ENCODE measurements at places on chromosomes 7 and 10.

- DNase-seq: no peak
Observed at GRCh38 chr7:70595755-70596597, 536.0 kb upstream of the GALNT17 start.

DNA sequence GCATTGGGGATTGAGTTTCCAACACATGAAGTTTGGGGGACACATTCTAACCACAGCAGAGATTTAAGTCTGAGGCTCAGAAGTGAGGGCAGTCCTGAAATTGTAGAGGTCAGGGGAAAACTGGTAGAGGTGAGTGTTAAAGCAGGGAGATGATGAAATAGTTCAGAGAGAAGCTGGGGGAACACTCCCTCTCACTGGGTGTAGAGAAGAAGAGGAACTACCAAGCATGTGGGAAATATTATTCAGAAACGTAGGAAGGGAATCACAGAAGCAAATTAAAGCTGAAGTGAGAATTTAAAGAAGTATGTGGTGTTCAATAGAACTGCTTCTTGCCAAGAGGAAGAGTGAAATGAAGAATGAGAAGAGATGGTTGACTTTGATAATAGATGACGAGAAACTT is 121.5 kb upstream of the FAM3C start:
- no peak for DNase-seq

DNA sequence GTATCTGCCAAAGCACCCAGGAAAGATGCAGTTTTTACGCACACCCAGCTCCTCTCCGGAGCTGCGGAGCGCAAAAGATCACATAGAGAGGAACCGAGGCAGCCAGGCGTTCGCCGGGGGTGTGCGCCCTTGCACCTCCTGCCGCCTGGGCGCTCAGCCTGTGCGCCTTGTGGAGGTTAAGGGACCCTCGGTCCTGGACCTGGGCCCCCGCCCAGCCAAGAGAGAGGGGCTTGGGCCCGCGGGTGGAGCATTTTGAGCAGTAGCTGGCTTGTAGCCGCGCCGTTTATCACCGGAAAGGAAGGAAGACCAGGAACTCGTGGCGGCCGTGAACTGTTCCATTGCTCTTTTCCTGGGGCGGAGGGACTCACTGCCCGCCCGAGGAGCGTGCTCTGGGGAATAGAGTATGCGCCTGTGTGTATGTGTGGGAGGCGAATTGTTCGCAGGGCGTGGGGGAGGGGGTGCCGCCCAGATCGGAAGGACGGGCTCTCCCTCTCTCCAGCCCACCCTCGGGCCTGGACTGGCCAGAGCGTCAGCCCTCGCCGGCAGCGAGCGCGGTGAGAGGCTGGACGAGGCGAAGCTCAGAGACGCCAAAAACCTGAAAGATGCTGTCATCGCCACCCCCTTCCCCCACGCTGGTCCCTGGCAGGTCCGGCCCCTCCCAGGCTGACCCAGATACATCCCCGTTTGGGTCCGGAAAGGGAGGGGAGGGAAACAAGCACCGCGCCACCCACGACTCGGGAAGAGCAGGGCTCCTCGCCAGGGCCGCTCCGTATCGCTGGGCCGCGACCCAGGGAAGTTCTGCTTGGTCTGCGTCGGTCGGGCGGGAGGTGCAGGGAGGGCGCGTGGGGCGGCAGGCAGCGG is 1.2 kb upstream of the WNT2 start:
- DNase-seq: peak; percentile 64

GRCh38 chr7:22268884-22269421 is 88.0 kb downstream of the RAPGEF5 start:
- no peak for DNase-seq

DNA sequence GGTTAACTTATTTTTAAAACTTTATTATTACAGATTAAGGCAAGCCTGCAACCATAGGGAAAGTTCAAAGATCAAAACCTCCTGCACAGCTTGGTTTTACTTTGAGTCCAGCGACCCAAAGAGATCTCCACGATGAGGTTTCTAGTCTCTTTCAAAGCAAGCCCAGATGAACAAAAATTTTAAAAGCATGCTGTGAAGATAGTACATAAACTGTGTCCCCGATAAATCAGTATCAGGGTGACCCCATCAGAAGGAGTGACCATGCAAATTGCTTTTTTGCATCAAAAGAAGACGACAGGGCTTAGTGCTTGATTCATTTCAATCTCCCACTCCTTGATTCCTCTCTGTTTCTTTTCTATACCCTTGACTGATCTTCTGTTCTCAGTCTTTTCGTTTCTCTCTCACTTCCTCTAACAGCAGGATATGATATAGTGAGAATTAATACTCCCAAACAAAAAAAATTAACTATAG is 16.0 kb upstream of the DNTT start:
- DNase-seq: no peak

- no peak for DNase-seq
Observed at GRCh38 chr10:71715026-71715425, 4.6 kb downstream of the C10orf105 start.

DNA sequence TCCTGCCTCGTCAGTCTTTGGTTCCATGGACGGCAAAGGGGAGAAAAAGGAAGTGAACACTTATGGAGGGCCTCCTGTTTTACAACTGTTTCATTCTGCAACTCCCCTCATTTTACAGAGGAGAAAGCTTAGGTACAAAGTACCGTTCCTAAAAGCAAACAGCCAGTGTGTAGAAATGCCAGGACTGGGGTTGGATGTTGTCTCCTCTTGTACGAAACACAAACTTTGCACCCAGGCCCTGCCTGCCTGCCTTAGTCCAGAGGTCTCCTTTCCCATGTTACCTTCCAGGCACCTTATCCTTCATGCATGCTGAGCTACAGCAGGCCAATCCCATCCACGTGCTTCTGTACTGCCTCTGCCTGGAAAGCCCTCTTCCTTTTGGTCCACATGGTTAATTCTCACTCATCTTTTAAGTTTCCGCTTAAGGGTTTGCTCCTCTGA is 86.0 kb downstream of the ICA1 start:
- DNase-seq: no peak

GRCh38 chr10:118763202-118763988 is 8.6 kb upstream of the CACUL1 start:
- DNase-seq: no peak

DNA sequence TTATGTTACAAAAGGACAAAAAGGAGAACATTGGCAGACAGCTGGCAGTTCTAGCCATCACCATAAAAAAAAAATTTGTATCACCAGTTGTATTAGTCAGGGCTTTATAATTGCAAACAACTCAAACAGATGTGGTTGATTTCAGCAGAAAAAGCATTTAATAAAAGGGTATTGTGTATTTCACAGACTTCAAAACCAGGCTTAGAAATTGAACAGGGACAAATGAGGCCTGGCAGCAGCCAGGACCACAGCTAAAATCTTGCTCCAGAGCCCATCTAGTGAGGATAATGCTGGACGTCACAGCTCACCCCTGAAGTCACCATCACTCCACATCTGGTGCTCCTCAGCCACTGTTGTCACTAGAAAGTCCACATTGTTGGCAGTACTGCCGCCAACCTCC is 52.9 kb upstream of the CALD1 start:
- DNase-seq: peak; percentile 74

DNA sequence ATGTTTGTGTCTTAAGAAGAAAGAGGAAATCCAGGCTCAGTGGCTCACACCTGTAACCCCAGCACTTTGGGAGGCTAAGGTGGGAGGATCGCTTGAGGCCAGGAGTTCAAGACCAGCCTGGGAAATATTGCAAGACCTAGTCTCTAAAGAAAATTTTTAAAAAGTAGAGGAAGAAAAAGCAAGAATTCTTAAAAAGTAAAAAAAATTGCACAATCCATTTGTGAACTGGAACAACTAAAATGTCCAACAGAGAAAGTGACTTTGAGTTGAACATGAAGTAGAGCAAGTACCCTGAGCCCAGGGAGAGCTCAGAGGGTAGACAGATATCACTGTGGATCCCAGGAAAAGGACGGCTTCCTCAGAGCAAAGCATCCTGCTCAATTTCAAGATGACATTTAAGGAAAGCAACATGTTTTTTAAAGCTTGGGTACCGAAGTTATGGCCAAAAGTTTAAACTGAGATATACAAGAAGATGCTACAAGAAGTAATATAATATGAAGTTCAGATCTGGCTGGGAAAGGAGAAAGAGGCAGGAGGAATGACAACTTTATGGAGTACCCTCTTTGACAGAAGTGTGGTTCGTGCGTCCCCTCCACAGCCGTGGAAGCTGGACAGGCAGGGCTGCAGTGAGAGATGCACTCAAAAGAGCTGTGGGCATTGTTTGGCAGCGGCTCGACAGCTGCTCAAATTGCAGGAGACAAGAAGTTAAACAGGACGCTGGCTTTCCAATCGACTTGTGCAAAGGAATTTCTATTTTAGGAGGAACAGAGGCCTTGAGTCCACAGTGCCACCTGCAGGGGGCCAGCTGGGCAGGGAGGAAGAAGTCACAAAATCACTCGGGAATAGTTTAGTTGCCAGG is 201.3 kb downstream of the JCAD start:
- peak; percentile 68 for DNase-seq

- no peak for DNase-seq
Observed at GRCh38 chr7:28383975-28384374, 28.3 kb upstream of the CREB5 start.

GRCh38 chr10:18472977-18473376 is 178.4 kb downstream of the NSUN6 start:
- no peak for DNase-seq

- DNase-seq: no peak
Observed at GRCh38 chr7:131956864-131957263, 400.4 kb upstream of the PODXL start.

DNA sequence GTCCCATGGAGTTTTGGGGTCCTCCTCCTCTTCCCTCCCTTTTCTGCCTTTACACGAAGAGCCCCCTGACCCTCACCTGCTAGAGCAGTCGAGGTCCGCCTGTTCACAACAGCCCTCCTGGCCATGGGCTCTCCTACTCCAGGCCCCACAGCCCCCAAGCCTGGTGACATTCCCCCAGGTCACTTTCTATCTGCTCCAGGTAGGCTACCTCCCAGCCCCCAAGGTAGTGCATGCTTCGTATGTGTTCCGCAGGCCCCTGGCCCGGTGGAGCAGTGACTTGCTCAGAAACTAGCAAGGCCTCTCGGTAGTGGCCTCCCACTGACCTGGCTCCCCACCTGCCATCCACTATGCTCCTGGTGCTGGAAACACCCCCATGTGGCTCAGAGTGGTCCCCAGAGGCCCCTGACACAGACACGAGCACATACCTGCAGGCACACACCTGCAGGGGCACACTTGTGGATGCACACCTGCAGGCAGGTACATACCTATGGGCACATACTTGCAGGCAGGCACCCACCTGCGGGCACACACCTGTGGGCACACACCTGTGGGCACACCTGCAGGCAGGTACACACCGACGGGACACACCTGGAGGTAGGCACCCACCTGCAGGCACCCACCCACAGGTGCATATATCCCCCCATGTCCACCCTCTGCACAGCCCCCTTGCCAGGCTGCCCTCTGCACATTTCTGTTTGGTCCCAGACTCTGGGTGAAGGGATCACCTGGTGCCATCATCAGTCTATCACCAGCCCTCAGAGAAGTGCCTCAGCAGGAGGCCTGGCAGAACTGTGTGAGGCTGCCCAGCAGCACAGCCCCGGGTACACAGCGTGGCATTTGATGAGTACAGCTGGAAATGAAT is 322.5 kb downstream of the PTPRN2 start:
- DNase-seq: no peak

DNA sequence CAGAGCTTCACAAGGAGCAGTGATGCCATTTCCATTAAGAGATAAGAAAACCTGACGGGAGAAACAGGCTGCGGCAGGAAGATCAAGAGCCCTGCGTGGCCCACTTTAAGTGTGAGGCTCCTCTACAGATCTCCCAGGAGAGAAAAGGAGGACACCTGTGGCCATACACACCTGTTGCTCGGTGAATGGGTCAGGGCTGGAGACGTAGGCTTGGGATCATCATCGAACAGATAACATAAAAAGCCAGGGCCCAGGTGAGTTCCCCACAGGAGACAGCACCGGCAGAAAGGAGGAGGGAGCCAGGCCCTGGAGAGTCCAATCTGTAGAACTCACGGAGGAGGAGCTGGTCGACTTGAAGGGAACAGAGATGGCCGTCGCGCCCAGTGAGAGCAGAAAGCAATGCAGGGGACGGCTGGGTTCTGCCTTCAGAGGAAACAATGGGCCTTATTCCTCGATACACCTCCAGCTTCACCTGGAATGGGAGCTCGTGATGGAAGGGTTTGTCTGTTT is 556.8 kb downstream of the DNAJB6 start:
- no peak for DNase-seq

DNA sequence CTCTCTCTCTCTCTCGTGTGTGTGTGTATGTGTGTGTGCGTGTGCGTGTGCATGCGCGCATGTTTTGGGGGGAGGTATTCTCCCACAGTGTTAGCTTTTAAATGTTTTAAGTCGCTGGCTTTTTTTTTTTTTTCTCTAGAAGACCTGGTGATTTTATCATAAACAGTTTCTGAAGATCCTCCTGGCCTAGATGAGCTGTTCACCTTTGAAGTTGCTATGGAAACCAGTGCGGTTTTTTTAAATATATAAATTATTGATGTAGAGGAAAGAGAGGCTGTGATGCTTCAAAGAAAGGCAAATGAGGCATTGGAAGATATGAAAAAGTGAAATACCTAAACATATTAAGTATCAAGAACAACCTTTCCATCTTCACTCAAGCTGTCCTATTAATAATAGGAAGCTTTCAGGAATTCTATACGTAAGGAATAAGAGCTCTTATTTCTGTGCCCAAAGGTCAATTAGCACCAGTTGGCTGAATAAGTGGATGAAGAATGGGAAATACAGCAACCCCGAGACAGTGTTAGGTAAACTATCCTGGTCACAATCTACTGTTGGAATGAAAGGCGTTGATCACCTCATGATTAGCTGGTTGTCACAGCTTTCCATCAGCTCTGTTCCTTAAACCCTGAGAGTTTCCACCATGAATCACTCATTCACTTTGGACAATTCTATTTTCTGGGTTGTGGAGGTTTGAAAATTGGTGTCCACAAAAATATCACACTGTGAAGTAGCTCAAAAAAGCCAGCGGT is 66.5 kb upstream of the SLC35G1 start:
- DNase-seq: no peak

GRCh38 chr7:18330548-18330947 is 165.0 kb upstream of the HDAC9 start:
- DNase-seq: no peak

All from AG10803 (cell line).